Stimulated activated CD8-positive, alpha-beta memory T cell treated with anti-CD3 and anti-CD28 coated beads, Interleukin-4, amount 100 ng/mL, for 1 hour (primary cell): ENCODE measurements at places on chromosomes 4 and X.

GRCh38 chr4:34766935-34767334 is 1477.4 kb downstream of the ARAP2 start:
- no peak for DNase-seq

DNA sequence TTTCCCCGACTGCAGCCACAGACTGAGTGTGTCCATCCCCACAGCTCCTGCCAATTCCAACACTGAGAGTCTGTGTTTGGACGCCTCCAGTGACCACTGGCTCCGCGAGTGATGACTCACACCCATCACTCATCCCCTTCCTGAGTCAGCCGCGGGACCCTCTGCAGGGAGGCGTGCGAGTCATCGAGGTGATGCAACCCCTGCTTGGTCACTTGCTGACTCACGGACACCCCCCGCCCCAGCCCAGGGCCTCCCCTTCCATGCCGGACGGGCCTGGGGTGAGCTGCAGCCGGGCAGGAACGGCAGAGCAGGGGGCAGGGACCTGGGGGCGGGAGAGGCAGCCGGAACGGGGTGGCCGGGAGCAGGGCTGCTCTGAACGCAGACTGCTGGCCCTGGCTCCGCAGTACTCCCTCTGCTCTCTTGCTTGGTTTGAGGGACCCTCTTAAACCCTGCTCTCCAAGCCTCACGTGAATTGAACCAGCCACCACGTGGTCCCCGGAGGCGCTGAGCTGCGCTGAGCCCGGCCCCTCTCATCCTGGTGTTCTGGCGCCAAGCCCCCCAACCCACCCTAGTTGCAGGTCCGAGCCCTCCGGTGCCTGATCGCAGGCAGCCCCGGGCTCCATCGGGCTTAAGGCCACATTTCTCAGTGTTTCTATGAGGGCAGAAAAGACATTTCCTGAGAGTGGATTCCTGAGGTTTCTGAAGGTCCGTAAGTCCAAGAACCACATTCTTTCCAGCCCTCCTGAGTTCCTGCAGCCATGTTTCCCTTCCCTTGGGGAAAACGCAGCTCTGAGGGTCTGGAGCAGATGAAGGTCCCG is 32.4 kb downstream of the FGFRL1 start:
- DNase-seq, result peak; percentile 3

GRCh38 chrX:9844936-9845577 is 58.8 kb downstream of the SHROOM2 start:
- no peak for DNase-seq

- DNase-seq, result no peak
Measured at GRCh38 chrX:53303195-53303594, 21.8 kb upstream of the IQSEC2 start.

DNA sequence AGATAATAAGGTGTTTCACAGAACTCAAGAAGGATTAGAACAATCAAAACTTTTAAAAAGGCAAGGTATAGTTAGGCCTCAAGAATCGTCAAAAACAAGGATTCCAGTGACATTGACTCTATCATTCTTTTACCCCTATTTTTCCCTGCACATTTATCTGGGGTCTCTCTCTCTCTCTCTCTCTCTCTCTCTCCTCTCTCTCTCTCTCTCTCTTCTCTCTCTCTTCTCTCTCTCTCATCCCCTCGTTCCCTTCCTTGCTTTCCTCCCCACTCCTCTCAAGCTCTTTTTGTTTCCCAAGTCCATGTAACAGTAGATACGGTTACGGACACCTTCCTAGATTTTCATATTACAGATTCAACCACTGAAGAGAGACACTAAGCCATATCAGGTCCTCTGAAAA is 3.2 kb upstream of the TMLHE start:
- no peak for DNase-seq

DNA sequence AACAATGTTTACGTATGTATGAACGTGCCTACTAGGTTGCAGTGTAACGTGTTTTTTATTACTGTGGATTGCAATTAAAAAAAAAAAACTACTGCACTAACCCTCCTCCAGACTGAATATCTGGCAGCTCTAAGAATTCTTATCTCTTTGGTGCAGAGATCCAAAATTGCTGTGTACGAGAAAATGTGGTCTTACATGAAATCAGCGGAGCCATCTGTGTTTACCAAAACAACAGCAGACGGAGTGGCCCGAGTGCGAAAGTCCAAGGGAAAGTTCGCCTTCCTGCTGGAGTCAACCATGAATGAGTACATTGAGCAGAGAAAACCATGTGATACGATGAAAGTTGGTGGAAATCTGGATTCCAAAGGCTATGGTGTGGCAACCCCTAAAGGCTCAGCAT is 268.1 kb downstream of the THOC2 start:
- DNase-seq, result no peak

- no peak for DNase-seq
Measured at GRCh38 chrX:43702660-43703059, 46.6 kb downstream of the MAOA start.

DNA sequence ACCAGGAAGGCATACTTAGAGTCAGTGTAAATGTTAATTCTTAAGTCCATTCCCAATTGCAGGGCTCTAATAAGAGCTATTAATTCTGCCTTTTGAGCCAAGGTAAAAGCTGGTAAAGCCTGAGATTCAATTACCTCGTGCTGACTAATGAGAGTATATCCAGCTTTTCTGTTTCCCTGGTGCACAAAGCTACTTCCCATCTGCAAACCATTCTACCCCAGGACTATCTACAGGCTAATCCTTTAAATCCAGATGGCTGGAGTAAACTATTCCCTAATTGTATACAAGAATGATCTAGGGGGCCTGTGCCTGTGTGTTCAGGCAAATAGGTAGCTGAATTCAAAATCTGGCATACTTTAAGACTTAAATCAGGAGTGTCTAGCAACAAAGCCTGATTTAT is 365.0 kb downstream of the GPM6A start:
- DNase-seq, result no peak

DNA sequence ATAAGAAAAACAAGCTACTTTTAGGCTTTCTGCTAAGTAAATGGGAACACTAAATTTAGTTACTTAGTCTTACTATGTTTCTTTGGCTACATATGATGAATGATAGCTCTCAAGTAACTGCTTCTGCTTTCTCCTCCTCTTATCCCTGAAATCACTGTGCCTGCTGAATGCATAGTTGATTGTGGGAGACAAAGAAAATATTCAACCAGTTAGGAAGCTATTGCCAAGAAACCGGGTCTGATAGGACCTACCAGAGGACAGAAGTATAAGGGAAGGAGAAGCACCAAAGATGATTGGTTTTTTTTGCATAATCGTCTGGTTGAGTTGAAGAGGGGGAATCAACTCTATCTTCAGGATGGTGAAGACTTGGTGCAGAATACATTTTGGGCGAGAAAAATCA is 28.0 kb upstream of the NDUFC1 start:
- DNase-seq, result no peak

DNA sequence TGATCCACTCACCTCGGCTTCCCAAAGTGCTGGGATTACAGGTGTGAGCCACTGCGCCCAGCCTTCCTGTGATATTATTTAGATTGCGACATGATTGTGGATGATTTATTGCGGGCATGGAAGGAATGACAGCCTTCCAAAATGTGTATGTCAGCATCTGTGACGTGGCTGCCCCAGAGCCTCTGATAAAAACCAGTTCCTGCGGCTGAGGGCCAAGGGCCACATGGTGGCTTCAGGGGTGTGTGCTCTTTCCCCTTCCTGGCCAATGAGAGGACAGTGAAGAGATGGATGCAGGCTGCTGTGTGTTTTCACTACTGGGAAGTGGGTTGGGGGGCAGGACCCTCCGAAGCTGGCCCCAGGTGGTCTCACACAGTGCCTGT is 57.4 kb upstream of the HGFAC start:
- DNase-seq, result no peak

DNA sequence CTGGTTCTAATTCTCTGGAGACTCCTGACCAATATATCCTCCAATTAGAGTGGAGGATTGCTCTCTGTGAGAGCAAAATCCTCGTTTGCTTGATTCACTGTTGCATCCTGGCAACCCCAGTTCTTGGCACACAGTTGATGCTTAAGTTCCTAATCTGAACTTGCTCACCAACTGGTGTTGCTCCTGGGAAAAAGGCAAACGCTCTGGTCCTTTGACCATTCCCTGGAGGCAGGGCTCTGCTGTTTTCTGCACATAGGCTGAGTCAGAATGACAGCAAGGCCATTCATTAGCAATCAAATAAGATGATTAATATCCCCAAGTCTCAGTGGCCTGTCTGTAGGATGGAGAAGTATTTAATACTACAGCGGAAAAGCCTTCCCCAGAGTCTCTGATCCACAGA is 172.7 kb upstream of the TBC1D9 start:
- no peak for DNase-seq

DNA sequence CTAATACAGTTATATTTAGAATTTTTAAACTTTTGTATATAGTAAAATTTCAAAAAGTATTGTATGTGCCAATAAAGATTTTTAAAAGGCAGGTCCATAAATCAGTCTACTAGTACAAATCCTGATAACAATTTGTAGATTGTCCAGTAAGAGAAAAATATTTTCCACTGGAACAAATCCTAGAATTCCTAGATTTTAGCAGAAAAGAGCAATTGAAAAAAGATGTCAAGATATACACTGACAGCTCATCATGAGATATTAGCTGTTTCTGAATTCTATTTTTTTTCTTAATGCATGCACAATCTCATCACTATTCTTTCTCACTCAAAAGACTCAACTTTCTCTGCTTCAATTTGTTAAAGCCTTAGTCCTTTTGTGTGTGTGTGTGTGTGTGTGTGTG is 289.2 kb upstream of the MAD2L1 start:
- no peak for DNase-seq

- DNase-seq, result no peak
Measured at GRCh38 chr4:108106186-108106585, 62.5 kb downstream of the LEF1 start.

DNA sequence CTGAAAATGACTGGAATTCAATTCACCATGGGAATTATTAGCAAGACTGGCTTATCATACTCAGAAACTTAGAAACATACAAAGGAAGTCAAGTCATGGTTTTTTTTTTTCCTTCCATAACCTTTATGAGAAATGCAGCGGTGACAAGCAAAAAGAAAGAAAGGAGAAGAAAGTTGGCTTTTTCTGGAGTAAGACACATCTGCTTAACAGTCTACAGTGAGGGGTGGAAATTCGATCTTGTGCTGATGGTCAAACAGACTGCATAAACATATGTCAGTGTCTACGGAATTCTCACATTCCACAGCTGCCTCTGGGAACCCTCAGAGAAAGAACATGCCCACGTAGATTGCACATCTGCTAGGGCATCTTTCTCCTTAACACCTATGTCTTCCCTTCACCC is 54.6 kb downstream of the PROM1 start:
- DNase-seq, result no peak

DNA sequence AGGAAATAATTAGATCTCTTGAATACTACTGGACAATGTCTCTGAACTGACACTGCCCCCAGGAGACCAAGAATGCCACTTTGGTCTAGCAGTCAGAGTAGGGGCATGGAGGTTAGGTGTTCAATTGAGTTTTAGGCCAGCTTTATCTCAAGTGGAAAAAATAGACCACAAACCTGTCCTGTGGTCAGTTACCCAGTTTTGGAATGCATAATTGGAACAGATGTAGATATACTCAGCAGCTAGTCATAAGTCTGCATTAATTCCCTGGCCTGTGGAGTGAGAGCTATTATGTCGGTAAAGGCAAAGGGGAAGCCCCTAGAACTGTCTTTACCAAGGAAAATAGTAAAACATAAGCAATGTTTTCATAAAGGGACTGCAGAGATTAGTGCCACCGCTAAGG is 587.7 kb downstream of the GLUD2 start:
- no peak for DNase-seq

GRCh38 chrX:769796-770195 is 139.2 kb downstream of the SHOX start:
- DNase-seq, result no peak

GRCh38 chrX:19448077-19448476 is 67.2 kb downstream of the MAP3K15 start:
- no peak for DNase-seq

GRCh38 chr4:23768541-23768940 is 121.3 kb downstream of the PPARGC1A start:
- no peak for DNase-seq

DNA sequence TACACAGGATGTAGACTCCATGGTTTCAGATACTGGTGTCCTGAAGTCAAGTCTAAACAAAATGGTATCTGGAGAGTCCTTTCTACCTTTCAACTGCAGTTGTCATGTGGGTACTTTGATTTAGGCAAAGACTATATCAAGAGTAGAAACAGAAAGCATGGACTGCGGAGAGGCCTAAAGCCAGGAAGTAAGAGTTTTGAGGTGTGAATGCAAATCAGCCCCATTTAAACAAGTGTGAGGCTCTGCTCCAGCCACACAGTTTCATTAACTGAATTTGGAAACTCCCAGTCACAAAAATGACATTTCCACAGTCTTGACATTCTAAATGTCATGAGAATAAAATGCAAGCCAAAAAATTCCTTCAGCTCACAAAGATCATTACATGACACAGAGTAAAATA is 87.2 kb upstream of the MCF2 start:
- DNase-seq, result no peak

GRCh38 chr4:63348735-63349673 is 1060.2 kb downstream of the TECRL start:
- DNase-seq, result no peak

DNA sequence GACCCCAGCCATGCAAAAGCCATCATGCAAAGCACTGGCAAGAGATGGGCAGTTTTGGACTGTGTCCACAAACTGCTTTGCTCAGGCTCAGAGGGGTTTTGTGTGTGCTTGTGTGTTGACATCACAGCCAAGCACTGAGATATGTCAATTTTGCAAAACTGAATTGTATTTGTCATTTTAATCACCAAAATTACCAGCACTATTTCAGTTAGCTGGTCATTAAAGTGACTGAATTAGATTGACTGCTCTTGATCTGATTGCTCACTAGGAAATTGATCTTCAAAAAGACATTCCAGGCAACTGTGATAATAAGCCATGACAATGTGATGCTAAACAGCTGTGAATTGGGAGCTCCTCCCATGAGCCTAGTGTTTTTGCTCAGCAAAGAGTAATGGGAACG is 337.3 kb upstream of the GNPDA2 start:
- no peak for DNase-seq

GRCh38 chrX:19121898-19122640 is at the start of gene ADGRG2:
Gene ADGRG2, minus strand, starts transcription at chrX:19122468. Its CDS starts 53,634 bp downstream, at chrX:19068834.
- DNase-seq, result no peak

DNA sequence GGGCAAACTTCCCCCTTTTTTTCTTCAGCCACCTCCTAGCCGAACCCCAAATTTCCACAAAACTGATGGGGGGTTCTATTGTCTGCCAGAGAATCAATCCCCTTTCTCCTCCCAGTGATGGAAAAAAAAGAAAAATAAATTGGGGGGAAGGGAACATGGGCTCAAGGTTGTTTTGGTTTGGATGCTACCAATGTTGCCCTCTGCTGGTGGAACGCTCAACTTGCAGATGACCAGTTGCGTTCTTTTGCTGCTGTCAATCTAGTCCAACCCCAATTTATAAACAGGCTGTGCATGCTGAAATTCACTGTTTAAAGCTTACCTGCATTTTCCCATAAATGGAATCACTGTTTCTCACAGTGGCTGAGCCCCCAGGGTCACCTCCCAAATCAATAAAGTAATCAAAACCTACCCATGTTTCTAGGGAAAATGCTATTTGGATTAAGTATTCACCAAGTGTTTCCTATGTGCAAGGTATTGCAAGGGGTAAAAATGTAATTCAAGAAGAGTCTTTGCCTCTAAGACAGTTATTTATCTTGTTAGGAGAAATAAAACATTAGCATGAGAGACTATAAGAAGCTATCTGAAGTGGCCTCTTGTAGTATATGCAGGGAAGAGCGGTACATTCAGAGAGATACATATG is 116.7 kb upstream of the TMEM164 start:
- no peak for DNase-seq

GRCh38 chr4:89077761-89078160 is 20.8 kb upstream of the FAM13A start:
- no peak for DNase-seq
